ENCODE measurements at places on chromosomes 2 and 18.

DNA sequence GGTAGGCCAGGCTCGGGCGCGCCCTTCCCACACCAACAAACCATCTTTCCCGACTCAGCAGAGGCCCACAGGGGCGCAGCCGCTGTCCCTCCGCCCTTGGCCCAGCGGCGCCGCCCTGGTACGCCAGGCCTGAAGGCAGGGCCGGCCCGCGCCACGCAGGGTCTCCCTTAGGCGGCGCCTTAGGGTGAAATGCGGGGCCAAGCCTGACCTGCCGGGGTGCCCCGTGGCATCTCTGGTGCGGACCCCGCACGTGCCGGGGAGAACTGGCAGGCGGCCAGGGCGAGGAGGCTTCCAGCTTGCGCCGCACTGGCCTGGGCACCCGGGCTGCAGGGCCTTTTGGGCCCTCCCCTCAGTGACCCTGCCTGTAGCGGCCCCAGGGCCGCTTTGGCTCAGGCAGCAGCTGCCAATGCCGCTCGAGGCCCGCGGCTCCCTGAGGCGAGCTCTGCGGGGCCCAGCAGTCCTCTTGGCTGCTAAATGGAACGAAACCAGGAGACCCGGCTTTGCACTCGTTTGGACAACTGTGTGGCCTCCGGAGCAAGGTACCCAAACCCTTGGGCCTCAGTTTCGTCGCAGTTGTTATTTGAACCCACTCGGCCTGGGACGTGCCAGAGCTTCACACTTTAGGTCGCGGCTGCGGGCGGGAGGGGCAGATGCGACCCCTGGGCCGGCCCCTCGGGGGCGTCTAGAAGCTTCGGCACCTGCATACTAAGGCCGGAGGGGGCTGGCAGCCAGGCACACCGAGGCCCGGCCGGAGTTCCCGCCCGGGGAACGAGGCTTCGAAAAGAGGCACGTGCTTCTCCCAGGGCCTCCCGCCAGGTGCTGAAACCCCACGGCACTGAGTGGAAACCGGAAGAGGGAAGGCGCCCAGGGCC lies 8.5 kb downstream of the OTX1 start:
- peak; percentile 33 for DNase-seq

GRCh38 chr2:184530239-184530638 lies 68.1 kb upstream of the ZNF804A start:
- no peak for DNase-seq

- DNase-seq = no peak
Observed at GRCh38 chr2:47891369-47892337, 14.6 kb downstream of the FBXO11 start.

GRCh38 chr18:70260683-70261082 lies 28.2 kb upstream of the SOCS6 start:
- DNase-seq = no peak

GRCh38 chr2:165820296-165820695 lies 26.2 kb upstream of the GALNT3 start:
- DNase-seq = no peak

GRCh38 chr18:55932675-55933074 lies 344.7 kb upstream of the TCF4 start:
- no peak for DNase-seq

DNA sequence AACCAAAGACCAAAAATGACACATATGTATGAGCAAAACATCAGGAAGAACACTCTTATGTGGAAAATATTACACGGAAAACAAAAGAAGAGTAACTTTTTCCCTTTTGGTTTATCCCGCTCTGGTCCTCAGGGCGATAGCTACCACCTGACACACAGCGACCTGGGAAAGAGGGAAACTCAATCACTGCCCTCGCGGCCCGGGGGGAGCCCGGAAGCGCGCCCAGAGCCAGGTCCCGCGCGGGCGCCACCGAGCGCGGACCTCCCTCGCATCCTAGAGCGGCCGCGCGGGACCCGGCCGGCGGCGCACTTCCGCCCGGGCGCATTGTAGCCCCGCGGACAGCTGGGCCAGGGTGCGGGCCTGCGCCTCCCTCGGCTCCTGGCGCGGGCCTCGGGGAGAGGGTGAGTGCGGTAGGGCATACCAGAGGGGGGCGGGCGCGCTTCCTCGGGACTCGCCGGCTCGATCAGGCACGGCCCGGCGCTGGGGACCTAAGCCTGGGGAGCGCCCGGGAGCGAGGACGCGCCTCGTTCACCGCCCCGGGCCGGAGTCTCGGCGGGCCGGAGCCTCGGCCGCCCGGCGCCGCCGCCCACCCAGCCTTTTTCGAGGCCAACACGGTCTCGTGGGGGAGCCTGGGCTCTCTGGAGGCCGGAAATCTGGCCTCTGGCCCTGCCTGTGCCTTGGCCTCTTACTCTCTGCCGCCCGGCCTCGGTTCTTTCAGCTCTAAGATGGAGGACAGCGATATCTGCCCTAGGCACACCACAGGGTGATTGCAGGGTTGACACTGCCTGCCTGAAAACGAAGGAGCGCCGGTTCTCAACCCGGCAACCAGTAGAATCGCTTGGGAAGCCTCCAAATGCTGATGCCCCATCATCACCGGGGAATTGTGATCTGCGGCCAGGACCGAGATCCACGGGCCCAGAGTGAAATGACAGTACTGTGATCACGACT lies at the start of gene ELAC1:
Gene ELAC1 (plus strand): TSS at position 327 of the 948 bp plus-strand sequence. CDS start 6,365 bp downstream, outside the sequence.
- DNase-seq = peak; percentile 87

DNA sequence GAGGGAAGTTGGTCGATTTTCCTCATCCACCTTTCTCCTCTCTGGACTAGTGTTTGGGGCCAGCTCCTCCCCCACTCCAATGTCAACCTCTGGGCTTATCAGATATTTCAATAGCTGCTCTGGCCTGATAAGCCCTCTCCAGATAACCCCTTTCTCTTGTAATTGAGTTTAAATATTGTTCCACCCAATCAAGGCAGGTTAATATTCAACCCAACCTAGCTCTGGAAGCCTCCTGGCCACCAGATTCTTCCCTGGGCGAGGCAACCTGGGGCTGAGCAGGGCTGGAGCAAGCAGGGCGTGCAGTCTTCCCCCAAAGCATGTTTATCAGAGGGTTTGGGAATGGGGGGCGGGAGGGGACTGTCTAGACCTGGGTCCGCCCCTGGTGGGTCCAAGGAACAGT lies 73.8 kb downstream of the TFCP2L1 start:
- peak; percentile 9 for DNase-seq

DNA sequence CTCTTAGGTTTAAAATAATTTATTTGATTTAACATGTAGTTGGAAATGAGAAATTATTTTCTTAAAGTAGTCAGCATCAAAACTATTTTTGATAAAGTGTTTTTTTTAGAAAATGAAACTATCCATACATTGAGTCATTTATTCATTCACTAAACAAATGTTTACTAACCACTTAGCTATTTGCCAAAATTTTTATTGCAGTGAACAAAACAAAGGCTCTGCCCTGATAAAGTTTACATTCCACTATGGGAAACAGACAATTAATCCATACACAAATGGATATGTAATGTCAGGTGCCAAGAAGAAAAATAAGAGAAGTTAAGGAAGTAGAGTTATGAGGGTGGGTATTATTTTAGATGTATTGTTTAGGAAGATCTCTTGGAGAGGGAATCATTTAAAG lies 19.1 kb upstream of the CCDC178 start:
- no peak for DNase-seq

DNA sequence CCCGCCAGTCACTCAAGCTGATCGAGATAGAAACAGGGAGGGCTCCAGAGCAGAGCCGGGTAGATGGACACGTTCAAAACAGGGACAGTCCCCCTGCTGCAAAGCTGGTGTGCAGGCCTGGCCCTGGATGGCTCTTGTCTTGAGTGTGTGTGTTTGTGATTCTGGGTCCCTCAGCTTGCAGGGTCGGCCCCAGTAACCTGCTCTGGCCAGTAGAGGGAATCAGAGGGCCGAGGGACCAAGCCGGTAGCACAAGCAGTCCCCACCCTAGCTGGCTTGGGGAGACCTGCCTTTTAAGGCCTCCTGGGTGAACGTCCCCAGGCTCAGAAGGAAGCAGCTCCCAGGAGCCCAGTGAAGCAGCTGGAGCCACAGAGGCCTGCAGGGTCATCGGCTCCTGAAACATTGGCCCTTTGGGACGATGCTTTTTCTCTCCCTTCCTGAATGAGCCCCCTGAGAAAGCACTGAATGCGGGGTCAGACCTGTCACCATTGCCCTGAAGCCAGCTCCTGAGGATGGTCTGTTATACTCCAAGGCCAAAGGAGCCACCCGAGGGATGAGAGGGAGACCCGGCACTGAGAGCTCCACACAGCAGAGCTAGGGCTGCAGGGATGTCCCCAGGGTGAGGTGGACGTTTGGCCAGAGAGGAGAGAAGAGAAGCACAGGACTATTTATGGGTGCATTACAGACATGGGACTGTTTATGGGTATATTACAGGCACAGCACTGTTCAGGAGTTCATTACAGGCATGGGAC lies 15.4 kb upstream of the MLPH start:
- peak; percentile 83 for DNase-seq

- no peak for DNase-seq
Observed at GRCh38 chr2:210324458-210324857, 9.5 kb upstream of the MYL1 start.

DNA sequence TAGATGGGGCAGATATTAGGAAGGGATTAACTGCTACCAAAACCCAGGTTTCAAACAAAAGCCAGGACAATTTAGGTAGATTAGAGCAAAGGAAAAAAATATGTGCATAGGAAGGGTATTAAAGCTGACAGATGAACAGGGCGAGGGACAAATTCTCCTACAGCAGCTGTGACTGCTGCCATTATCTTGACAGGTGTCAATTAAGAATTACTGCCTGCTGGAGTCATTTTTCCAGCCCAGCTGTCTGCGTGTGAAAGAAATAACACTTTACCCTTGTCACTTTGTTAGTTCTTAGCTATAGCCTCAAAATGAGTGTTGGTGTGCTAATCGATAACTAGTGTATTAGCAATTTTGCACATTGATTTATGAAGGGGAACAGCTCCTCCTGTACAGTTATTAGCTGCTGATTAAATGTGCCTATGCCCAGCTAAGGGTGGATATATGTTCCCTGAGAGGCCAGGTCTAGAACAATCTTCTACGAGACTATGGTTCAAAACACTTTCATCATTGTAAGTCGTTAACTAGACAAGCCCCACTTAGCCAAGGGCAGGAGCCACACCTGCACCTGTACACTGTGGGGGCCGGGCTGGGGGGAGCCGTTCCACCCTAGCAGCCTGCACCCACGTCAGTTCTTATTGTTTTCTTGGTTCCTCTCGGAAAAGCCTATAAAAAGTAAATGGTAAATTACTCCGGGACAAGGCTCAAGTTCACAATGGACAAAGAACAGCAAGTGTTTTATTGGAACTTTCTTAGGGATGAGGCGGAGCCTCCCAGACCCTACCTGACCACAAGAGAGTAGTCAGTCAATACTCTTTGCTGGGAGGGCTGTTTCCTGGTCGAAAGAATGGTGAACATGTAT lies 7.7 kb downstream of the TSHZ1 start:
- no peak for DNase-seq

GRCh38 chr2:101329026-101329425 lies 20.5 kb upstream of the RNF149 start:
- DNase-seq = no peak

GRCh38 chr18:58398648-58399398 lies 230.1 kb downstream of the ALPK2 start:
- DNase-seq = peak; percentile 11

DNA sequence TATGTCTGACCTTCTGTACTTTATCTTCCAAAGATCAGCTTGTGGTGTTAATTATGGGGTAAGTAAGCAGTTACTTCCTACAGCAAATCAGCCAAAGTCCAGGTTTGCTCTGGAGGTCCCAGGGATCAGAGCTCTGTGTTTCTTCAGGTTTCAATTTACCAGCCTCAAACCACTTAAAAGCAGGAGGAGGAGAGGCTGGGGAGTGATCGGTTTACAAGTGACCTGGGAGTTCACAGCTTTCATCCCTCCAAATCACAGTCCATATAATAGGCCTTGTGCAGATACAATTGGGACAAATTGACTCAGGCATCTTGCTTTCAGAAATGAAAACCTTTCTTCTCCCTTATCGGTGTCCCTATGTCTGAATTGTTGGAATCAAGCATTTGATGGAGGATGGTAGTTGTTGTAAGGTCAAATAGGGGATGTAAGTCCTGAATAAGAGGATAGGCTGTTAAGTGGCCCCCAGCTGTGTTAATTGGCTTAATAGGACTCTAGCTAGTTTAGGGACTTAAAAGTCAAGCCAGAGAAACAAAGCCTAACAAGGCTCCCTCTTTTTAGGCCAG lies 188.0 kb upstream of the NT5C1B start:
- DNase-seq = no peak

DNA sequence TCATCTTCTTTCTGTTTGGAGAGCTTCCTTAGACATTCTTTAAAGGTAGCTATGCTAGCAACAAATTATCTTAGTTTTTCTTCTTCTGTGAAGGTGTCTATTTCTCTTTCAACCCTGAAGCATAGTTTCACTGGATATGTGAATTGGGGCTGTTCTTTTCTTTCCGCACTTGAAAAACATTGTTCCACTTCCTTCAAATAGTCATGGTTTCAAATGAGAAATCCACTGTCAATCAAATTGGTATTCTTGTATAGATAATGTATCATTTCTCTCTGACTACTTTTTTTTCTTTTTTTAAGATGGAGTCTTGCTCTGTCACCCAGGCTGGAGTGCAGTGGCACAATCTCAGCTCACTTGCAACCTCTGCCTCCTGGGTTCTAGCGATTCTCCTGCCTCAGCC lies 254.0 kb downstream of the ANAPC1 start:
- no peak for DNase-seq
